ENCODE measurements at places on chromosomes 4 and X. TPM values are rescaled to one million over a fixed set of nuclear protein-coding genes. Genes with fewer than 3 reads are reported as not detected.

- H3K27ac ChIP-seq = no peak overlapping the region
- no peak overlapping the region for H3K4me3 ChIP-seq
- peaks cover 3% of the 10 kb centered on the region for H3K27me3 ChIP-seq
- DNase-seq = no peak
Observed at GRCh38 chr4:113826421-113826820, 64.9 kb upstream of the CAMK2D start.

DNA sequence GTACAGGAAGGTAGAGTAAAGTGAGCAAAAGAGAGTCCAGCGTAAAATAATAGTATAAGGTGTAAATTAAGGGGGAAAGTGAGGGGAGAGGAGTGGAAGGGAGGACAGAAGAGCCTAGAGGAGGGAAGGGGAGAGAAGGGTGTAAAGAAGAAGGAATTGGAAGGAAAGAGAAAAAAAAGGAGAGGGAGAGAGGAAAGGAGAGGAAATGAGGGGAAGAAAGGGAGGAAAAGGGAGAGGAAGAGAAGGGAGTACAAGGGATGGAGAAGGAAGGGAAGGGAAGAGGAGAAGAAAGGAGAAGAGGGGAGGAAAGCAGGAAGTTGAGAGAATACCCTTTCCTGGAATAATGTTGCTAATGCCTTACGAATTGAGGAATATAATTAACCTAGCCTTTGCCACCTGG lies 3.3 kb upstream of the FAT4 start:
- H3K27me3 ChIP-seq = peaks cover 40% of the 10 kb centered on the region
- H3K4me3 ChIP-seq = no peak overlapping the region
- no peak for DNase-seq
- H3K27ac ChIP-seq = no peak overlapping the region
- H3K36me3 ChIP-seq = no peaks in the 10 kb centered on the region
- peaks cover 23% of the 10 kb centered on the region for H3K4me1 ChIP-seq

The CSTF2 gene
- total RNA-seq = 42.0 TPM

GRCh38 chr4:2934077-2934812 lies 29.0 kb downstream of the NOP14 start:
- peaks cover 58% of the 10 kb centered on the region for H3K36me3 ChIP-seq
- H3K4me3 ChIP-seq = peak overlapping the region; percentile 87
- peak; percentile 47 for DNase-seq
- H3K27ac ChIP-seq = peak overlapping the region; percentile 68
- H3K4me1 ChIP-seq = peaks cover 45% of the 10 kb centered on the region

DNA sequence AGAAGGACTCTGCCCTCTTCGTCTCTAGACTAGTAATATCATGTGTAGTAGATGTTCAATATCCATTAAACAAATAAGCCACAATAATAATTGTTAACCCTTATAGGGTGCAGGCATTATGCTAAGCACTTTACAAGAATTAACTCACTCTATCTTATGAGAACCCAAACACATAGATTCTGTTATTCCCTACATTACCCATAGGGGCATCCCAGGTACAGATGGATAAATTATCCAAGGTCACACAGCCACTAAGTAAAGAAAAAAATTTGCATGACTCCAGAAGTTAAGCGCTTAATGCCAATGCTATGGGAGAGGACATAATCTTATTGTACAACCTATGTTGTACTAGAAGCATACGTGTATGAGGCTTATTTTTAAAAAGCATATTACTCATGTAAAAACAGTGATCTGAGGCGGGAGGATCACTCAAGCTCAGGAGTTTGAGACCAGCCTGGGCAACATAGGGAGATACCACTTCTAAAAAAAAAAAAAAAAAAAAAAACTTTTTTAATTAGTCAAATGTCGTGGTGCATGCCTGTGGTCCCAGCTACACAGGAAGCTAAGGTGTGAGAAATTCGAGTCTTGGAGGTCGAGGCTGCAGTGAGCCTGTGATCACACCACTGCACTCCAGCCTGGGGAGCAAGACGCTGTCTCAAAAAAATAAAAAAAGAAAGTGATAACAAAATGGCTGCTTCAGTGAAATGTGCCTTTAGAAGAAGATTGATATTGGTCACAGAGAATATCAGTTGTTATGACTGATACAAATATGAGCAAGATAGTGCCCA lies 13.6 kb downstream of the LDB2 start:
- no peak overlapping the region for H3K27ac ChIP-seq
- DNase-seq = peak; percentile 10
- no peak overlapping the region for H3K4me3 ChIP-seq
- H3K27me3 ChIP-seq = no peaks in the 10 kb centered on the region
- no peaks in the 10 kb centered on the region for H3K36me3 ChIP-seq

GRCh38 chr4:168891086-168891485 lies 119.0 kb downstream of the CBR4 start:
- no peaks in the 10 kb centered on the region for H3K27me3 ChIP-seq
- H3K4me1 ChIP-seq = no peaks in the 10 kb centered on the region
- no peak overlapping the region for H3K4me3 ChIP-seq
- no peak for DNase-seq

The PAGE2B gene
- total RNA-seq = 0.68 TPM

- no peaks in the 10 kb centered on the region for H3K36me3 ChIP-seq
- no peak overlapping the region for H3K27ac ChIP-seq
- H3K27me3 ChIP-seq = no peaks in the 10 kb centered on the region
- H3K4me1 ChIP-seq = no peaks in the 10 kb centered on the region
Observed at GRCh38 chrX:97858592-97858991, 974.9 kb downstream of the RPA4 start.

DNA sequence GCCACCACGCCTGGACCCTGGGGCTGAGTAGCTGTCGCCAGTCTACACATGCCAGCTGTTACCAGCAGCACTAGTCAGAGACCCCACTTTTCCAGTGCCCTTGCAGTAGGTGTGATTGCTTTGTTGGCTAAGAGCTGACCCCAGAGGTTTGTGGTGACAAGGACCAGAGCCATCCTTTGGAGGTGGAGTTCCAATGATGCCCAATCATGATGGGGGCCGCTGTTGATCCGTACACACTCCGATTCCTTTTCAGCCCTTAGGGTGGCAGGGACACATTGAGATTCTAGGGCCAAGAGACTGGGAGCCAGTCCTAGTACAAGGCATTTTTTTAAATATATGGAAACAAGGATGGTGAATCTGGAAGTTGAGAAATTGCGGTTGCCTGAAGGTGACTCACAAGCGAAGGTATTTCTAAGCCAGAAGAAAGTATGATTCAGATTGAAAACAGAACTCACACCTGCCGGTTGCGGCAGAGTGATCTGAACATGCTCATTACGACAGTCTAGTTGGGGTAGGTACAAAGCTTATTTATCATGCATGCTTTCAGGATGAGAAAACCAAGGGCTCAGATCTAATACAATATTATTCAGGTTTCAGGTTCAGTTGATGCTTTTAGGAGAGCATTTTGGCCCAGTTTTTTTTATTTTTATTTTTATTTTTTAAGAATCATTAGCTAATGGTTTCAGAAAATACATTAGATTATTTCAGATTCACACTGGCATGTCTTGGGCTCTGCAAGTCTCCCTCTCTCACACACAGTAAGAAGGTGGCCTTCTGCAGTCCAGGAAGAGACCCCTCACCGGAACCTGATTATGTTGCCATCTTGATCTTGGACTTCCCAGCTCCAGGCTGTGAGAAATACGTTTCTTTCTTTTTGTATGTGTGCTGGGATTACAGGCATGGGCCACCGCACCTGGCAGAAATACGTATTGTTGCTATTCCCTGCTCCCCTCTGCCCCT lies 43.4 kb downstream of the SHROOM2 start:
- peak; percentile 57 for DNase-seq
- H3K4me1 ChIP-seq = peaks cover 10% of the 10 kb centered on the region
- H3K36me3 ChIP-seq = no peaks in the 10 kb centered on the region
- H3K27ac ChIP-seq = no peak overlapping the region
- no peak overlapping the region for H3K4me3 ChIP-seq
- H3K27me3 ChIP-seq = peaks cover 9% of the 10 kb centered on the region

The MMRN1 gene
- total RNA-seq = not detected

The LDB2 gene
- not detected for total RNA-seq

The MSN gene
- total RNA-seq = 435 TPM

The TBX22 gene
- total RNA-seq = not detected

- H3K4me3 ChIP-seq = no peak overlapping the region
- no peaks in the 10 kb centered on the region for H3K36me3 ChIP-seq
- no peaks in the 10 kb centered on the region for H3K27me3 ChIP-seq
- no peak for DNase-seq
Observed at GRCh38 chr4:137124278-137124932, 407.9 kb downstream of the PCDH18 start.
